T-helper 2 cell (primary cell): ENCODE measurements at places on chromosomes 11 and 22.

DNA sequence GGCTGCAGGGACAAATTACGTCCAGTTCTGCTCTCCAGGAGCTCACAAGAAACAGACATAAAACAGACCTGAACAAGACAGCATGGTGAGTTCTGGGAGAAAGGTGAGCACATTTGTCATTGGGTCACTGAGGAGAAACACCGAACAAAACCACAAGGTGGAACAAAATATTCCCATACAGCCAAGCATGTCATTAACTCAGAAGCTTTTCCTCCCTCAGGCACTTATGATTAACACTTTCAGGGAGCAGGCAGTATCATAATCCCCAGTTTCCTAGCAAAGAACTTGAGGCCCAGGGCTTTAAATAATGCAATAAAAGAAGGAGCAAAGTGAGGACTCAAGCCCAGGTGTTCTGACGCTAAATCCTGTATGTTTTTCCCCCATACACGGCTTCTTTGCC is 43.0 kb downstream of the P4HA3 start:
- no peak for DNase-seq

DNA sequence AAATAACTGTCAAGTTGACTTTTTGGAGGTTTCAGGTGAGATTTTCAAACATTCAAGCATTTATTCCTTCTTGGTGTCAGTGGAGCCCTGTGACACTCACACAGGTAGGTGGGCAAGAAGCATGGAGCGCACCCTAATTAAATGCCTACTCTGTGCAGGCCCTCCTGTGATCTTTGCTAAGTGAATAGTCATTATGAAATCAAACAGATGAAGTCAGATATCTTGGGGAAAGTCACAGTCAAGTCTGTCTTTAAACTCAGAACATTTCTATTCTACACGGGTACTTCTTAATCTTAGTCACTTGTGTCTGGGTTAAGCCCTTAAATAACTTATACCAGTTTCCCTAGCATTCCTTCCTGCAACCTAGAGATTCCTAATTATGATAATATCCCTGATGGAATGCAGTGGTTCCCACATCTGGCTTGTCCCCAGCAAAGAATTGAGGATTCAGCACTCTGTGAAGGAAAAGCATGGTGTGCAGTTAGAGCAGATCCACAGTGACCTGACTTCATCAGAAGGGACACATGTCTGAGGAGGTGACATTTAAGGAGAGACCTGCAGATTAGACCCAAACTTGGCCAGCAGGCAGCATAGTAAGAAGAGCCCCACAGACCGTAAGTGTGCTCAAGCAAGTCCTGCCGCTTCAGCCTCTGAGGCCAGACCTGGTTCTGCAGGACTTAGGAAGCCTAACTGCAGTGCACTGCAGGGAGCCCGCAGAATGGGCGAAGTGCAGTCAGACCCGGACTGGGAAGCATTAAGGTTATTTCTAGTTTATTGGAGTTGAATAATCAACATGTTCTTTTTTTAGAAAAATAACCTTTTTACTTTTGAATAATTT is 85.3 kb upstream of the GAL start:
- DNase-seq: no peak

DNA sequence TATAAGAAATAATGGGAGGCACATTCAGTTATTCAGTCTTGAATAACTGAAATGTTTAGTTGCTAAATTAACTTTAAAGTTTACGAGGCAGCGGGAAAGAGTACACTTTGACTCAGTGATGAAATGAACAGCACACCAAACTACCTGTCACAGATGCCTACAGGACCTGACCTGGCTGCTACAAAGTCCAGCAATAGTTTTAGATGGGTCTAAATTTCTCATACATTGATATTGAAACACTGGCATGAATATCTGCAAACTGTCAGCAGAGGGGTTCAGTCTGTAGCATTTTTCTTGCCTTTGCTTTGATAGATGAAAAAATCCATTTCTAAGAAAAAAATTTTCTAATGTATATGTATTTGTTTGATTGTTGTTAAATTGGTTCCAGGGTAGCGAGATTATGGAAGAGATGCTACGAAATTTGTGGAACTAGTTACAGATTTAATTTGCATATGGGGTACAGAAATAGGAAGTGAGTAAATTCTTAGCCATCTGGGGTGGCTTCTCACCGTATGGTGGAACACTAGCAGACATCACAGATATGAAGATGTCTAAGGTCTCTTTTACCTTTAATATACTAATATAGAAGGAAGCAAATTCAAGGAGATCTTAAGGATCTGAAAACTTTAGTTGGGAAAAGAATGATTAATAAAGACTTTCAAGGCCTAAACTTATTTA is 20.8 kb upstream of the GAB2 start:
- DNase-seq: no peak

DNA sequence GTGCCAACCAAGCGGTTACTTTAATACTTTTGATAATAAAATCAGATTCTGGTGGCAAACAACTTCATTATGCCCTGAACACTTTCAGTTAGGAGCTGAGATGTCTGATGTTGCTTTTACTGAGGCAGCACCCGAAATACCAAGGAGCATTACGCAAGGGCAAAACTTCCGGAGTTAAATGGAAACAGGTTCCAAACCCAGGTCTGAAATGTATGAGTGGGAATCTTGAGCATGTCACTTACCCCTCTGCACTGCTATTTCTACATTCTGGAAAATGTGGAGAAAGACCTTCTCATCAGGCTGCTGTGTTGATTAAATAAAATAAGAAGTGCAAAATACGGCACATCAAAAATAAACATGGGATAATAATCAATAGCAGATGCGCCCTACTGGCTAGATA is 315.1 kb downstream of the LARGE1 start:
- DNase-seq: no peak

DNA sequence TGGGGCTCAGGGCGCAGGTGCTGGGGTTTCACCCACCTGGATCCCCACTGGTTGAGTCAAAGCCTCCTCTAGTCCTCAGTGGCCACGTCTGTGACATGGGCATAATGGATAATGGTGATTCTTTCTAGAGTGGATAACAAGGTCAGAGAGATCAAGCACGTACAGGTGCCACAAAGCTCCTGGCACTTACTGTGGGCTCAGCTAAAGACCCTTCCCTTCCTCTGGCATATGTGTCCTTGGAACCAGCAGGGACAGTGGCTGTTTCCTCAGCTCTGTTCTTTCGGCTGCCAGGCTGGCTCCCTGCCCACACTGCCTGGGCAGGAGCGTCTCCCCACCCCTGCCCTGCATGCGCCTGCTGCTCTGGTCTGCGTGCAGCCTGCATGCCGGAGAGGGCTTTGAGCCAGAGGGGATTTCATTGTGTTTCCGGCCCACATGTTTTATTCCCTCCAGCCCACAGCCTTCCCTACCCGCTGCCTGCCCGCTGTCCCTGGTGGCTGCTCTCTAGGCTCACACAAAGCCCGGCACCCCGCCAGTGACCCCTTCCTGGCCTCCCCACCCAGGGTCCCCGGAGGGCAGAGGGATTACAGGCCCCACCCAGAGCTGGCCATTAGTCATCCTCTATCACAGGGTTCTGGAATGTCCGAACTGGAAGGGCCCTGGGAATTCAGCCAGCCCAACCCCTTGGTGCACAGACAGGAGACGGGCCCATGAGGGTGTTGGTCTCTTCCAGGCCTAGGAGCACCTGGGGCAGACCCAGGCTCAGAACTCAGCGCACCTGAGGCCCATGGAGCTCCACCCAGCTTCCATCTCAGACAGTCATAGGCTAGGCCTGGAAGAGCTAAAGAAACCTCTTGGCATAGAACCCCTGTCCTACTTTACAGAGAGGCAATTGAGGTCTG is 55.3 kb upstream of the GCAT start:
- DNase-seq: no peak
